ENCODE measurements at places on chromosomes 1 and 21.
A peak's percentile ranks its signal among the peaks of the same experiment; 100 is the strongest.

DNA sequence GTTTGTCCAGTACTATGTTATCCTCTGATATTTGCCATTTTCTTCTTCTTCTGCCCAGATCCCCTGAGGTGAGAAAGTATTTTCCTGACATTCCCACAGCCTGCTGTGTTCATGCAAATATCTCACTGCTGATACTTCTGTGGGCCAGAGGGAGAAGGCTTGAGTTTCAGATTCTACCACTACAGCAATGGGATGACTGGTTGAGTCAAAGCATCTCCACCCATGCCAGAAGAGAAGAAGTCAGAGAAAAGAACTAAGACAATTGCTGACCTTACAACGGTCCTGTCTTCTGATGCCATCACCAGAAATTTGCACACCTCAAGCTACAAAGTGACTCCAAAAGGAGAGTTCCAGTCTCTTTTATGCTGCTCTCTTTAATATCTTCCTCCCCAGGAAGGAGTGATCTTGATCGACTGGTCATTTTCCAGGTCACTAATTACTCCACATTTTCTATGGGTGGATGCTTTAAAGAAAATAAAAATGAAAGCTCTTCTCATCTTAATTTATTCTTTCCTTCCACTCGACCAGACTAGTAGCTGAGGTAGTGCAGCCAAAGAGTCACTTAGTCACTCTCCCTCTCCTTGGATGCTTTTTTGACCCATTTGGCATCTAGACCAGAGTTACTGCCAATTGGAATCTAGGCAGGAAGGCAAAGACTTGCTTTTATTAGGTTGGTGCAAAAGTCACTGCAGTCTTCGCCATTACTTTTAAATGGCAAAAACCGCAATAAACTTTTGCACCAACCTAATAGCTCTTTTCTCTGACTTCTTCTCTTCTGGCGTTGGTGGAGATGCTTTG lies 195.1 kb downstream of the PTPRC start:
- no peak for DNase-seq

- DNase-seq = no peak
Observed at GRCh38 chr1:20600156-20600555, 11.3 kb downstream of the CDA start.

GRCh38 chr21:22020221-22020620 lies 1022.0 kb downstream of the NCAM2 start:
- no peak for DNase-seq

DNA sequence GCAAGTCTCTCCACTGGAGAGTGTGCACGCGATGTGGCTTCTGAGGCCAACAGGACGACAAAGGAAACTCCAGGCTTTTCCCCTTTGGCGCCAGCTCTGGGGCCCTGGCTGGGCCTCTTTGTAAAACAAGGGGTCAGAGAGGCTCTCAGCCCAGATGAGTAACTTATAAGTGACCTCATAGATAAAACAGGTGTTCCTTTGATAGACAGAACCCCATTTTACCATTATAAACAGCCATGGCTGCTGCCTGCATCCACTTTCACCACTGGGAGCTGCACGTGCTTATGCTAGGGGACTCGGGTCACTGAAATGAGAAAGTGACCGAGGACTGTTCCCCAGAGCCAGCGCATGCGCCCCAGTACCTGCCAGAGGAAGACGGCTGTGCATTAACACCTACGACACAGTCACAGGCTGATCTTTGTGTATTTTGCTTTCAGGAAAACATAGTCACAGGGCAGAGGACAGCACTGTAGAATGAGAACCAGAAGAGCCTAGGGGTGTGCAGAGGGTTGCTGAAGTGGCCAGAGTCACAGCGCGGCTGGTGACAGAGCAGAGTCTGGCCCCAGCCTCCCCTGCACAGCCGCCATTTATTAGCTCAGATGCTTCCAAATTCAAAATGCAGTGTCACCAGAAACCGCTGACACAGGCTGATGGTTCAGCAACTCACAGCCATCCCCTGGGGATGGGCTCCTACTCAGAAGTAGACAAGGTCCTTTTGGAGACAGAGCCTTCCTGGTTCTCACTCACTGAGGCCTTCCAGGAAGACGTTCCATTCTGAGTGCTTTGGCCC lies 12.7 kb downstream of the RNF207 start:
- no peak for DNase-seq

GRCh38 chr1:218967836-218968235 lies 205.8 kb upstream of the LYPLAL1 start:
- no peak for DNase-seq

DNA sequence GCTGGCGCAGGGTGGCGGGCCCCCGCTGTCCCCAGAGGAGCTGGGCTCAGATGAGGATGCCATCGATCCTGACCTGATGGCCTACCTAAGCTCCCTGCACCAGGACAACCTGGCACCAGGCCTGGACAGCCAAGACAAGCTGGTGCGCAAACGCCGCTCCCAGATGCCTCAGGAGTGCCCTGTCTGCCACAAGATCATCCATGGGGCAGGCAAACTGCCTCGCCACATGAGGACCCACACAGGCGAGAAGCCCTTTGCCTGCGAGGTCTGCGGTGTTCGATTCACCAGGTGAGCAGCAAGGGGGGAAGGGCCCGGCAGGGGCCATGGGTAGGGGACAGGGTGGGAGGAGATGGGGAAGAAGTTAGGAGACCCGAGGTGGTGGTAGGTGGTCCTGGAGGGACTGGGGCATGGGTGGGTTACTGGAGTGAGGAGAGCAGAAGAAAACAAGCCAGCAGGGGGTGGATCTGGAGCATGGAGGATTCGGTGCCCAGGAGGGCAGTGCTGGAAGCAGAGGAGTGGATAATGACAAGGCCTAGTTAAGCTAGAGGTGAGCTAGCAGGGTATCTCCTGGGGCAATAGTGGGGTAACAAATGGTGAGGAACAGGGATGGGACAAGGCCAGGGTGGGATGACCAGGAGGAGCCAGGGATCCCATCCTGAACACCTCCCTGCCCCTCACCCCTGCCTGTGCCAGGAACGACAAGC lies 13.1 kb downstream of the ZBTB7B start:
- DNase-seq = no peak

DNA sequence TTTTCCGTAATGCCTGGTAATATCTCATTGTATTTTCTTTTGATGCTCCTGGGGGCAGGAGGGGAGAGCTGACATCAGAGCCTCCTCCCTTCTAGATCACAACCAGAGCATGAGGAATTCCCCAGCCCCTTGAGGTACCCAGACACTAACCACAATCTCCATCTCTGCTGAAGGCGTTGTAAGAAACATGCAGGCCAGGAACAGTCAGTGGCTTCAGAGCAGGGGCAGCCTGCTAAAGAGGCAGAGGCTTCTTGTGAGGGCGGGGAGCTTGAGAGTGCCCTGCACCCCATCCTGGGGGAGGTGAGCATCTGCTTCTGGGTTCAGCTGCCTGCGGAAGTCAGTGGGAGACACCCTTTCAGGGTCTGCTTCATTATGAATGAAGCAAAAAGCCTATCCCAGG lies 19.0 kb downstream of the MAPKAPK2 start:
- peak; percentile 68 for DNase-seq

GRCh38 chr1:54408147-54409066 lies 2.2 kb upstream of the SSBP3 start:
- DNase-seq = no peak
